ENCODE measurements at places on chromosomes 6 and 20.
A peak's percentile ranks its signal among the peaks of the same experiment; 100 is the strongest.

GRCh38 chr20:58888521-58889333, 36.2 kb downstream of the GNAS start:
- DNase-seq: peak; percentile 69

DNA sequence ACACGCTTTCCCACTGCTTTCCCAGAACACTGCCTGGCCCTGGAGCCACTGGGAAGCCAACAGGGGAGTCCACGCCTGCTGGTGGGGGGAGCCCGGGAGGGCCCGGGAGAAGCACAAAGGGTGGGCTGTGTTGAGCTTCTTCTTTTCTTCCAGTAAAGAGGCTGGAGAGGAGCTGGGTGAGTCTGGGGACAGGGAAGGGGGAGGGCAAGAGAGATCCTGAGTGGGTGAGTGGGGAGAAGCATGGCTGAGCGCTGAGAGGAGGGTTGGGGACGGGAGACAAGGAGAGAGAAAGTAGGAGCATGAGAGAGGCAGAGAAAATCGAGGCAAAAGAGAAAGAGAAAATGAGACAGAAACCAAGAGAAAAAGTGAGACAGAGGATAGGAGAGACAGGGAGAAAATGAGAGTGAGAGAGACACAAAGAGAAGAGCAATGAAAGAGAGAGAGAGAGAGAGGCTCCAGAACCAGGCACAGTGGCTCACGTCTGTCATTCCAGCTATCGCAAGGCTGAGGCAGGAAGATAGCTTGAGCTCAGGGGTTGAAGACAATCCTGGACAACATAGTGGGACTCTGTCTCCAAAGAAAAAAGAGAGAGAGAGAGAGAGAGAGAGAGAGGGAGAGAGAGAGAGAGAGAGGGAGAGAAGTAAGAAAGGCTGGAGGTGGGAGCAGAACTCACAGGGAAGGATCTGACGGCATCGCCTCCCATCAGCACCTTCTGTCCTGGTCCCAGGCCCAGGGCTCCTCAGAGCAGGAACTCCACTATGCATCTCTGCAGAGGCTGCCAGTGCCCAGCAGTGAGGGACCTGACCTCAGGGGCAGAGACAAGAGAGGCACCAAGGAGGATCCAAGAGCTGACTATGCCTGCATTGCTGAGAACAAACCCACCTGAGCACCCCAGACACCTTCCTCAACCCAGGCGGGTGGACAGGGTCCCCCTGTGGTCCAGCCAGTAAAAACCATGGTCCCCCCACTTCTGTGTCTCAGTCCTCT, 2.0 kb downstream of the LST1 start:
- no peak for DNase-seq

DNA sequence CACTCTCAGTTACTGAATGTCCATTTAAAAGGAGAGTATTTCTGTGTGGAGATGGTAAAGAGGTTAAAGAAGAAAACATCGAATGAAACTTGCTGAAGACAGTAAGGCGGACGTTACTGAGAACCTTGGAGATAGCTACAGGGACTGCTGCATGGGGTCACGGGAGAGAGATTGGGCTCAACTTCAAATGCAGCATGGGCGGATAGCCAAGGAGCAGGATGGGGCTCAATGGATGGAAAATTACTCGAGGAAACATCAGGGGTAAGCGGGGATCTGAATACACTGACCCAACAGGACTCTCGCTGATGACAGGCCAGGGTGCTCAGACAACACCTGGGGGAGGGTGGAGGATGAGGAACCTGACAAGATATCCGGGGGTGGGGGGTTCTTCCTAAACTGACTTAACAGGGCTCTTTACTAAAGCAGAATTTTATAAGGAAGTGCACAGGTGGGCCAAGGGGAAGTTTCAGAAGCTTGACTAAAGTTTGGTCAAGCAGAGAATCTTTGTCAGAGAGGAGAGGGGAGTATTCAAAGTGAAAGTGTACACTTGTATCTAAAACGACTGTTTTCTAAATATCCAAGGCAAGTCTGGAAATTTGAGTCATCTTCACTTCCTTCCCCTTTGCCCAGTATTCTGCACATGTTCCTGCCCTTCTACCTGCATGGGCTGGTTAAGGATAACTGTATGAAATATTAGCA, 22.8 kb downstream of the ECT2L start:
- no peak for DNase-seq

- DNase-seq: no peak
Measured at GRCh38 chr6:170443151-170443662, 109.9 kb downstream of the PSMB1 start.

DNA sequence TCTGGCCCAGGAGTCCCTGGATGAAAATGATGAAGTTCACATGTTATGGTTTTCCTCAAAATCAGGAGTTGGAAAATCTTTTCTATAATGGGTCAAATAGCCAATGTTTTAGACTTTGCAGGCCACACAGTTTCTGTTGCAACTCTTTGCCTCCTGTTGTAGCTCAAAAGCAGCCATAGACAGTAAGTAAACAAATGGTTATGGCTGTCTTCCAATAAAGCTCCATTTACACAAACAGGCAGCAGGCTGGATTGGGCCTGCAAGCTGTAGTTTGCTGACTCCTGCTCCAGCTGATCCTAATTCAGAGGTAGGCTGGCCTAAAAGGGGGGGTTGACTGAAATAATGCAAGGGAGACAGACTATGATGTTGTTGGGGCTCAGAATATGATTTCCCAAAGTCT, 33.0 kb downstream of the METTL24 start:
- DNase-seq: no peak

DNA sequence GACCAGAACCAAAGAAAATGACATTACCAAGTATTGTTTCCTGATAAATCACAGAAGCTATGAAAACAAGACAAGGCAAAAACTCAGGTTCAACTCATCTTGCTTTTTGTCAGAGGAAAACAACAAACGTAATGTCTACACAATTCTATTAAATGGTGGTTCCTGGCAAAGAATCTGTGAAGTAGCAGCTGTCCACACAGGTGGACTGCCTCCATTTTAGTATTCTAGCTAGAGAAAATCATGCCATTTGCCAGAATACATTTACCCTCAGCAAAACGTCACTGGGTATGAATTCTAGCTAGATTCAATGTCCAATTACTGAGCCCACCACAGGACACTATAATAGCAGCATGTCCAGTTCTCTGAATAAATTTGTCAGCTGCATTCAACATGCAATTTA, 125.4 kb downstream of the ADGRB3 start:
- no peak for DNase-seq

DNA sequence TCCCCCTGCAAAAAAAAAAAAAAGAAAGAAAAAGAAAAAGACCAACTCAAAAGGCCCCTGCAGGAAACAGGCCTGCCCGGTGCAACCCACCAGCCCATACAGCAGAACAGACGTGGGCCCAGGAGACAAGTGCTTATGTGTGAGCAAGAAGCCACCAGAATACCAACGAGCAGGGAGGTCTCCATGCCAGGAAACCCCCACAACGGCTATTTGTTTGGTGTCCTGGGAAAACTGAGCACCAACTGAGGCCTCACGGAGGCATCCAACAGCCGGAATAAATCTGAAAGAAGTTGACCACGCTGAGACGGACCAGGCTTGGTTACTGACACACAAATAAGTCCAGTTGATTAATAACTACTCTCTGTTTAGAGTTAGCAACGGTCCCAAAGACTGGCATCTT, 29.7 kb downstream of the PTPRT start:
- no peak for DNase-seq

DNA sequence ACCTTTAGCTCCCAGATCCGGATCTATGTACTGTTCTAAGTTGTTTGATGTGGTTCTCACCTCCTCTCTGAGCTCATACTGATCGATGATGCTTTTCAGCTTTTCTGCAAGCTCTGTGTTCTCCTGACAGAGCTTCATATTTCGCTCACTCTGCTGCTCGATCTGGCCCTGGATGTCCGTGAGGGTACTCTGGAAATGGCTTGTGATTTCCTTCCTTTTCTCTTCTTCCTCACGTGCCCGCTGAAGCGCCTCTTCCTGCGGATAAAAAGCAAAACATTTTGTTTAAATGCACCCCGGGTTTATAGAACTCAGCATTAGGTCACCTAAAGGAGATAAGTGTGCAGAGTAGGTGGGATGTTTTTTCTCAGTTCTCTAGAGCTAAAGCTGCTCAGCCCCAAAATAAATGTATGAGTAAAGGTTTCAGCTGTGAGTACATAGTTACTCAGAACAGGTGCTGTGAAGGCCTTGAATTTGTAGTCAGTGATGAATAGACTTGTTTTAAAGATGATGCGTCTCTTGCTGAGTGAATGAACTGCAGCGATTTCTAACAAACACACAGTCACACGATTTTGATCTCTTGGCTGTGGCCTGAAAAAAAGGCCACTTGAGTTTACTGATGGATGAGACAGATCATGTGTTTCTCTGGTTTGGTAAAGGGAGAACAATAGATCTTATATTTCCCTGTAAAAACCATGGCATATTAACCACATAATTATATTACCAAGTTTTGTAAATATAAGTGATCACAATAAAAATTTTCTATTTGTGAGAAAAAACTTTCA, 29.1 kb downstream of the TXLNB start:
- DNase-seq: no peak

DNA sequence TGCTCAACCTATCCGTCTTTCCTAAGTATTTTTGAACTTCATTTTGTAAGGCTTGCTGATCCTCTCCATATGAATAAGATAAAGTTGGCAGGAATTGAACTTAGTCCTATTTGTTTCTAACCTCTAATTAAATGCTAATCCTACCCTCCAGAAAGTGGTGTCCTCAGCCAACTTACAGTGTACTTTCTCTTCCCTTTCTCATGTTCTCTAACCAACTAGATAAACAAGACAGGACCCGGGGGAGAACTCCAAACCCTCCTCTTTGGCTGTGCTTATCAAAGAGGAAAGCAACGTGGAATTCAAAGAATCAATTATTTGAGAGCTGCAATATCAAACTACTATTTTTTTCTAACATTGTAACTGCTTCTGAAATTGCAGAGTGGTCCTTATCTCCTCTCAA, 56.5 kb upstream of the NRSN1 start:
- DNase-seq: no peak

DNA sequence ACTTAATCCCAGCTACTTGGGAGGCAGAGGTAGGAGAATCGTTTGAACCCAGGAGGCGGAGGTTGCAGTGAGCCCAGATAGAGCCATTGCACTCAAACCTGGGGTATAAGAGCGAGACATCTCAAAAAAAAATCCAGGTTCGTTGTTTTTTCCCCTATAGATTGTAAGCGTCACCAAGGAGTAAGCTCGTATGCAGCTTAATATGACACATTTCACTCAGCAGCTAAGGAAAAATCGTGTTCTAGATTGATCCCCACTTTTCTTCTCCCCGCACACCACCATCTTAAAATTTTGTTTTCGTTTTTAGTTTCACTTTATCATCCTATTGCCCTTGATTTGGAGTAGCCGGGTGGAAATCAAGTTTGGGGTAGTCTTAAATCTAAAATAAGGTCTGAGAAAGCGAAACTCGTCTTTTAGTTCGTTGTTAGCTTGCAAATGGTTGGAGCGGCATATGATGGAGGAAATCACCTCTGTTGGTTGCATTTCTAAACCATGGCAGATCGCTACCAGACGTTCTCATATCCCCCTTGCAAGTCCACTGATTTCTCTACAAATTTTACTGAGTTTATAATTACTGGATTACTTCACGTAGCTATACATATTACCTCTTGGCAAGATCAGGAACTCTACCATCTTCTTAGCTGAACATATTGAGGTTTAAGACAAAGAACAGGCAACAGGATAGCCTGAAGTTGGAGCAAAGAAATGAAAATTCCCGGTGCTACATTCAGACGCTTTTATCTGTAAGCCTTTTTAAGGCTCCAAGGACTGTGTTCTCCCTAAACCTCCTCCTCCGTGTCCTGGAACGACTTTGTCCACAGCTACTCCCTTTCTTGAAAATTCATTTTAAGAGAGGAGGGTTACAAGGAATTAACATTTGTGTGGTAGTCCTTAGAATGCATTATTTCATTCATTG, 91.1 kb upstream of the BTN3A2 start:
- DNase-seq: no peak

DNA sequence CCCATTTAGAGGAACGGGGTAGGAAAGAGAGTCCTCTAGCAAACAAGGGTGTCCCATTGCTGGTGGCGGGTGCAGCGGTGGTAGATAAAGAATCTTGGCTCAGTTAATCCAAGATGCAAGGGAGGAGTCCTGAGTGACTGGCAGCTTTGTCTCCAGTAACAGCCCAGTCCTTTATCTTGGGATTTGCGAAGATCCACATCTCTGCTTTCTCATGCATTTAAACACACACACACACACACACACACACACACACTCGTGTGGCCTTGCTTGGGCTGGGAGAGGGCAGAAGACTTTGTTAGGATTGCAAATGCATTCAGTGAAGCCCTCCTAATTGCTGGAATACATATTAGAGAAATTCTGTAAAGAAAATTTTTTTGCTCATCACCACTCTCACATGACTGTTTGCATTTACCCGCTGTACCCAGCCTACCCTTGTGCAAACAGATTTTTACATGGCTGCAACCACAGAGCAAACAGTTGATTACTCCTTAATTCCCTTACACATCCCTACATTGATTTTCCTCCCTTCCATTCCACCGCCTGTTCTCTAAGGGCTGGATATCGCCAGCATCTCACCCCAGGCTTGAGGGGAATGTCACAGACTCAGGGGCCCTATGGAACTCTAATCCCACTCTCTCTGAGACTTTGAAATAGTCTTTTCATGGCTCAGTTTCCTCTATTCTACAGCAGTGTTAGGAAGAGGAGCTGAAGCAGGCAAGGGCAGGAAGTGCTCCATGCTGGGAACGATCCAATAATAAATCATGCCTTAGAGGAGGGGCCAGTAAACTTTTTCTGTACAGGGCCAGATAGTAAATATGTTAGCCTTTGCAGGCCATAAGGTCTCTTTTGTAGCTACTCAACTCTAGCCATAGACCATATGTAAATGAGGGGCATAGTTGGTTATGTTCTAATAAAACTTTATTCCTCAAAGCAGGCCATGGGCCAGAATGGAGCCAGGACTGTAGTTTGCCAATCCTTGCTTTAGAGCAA, 3.5 kb downstream of the C6orf132 start:
- no peak for DNase-seq

- peak; percentile 39 for DNase-seq
Measured at GRCh38 chr6:35552285-35552917, 39.7 kb upstream of the TULP1 start.

DNA sequence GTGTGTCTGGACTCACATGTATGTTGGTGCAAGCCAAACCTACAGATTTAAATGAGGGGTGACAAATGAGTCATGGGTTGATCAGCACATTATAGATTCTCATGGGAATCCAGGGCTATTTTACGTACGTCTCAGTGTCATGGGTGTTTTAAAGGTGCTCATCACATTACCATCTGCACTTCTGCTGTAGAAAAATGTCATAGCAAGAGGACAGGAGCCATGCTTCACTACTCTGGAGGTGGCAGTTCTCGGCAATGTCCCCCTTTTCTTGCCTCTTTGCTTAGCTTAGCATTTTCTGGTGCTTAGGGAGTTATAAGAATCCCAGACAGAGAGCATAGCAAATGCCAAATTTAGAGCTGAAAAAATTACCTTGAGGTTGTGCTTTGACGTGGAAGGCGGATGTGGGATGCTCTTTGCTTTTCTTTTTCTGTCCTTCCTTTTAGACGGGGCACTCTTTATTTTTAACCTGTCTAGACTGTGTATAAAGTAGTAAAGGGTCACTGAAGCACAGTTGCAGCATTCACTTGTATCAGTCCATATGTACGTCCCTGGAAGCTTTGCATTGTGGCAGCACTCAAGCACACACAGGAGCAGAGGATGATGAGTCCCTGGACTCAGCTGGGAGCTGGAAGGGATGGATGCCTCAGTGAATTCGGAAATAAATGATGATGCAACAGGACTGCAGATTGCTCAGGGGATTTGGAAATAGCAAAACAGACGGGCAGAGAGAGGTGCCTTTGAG, 139.7 kb downstream of the SYNDIG1 start:
- no peak for DNase-seq

- no peak for DNase-seq
Measured at GRCh38 chr6:76516924-76517323, 444.5 kb upstream of the IMPG1 start.

GRCh38 chr20:23225407-23226060, 125.1 kb upstream of the NXT1 start:
- DNase-seq: no peak

GRCh38 chr6:109296971-109297372, 85.3 kb downstream of the CD164 start:
- no peak for DNase-seq

Measured in effector CD8-positive, alpha-beta T cell (primary cell).